ENCODE measurements at places on chromosomes 6 and 20. TPM values are rescaled to one million over a fixed set of nuclear protein-coding genes. Genes with fewer than 3 reads are reported as not detected.

Gene EDEM2
- total RNA-seq: 10.8 TPM

Gene SEMG1
- not detected for total RNA-seq

Gene DTD1
- total RNA-seq: 90.2 TPM

Gene DNAJC5
- 57.9 TPM for total RNA-seq

Gene LY6G6C
- 1.8 TPM for total RNA-seq

Gene NKX2-2
- total RNA-seq: 1.2 TPM

Gene HIVEP1
- total RNA-seq: 37.1 TPM

Gene KCNS1
- total RNA-seq: not detected

Gene HTR1E
- total RNA-seq: 0.34 TPM

Gene MBOAT1
- not detected for total RNA-seq

Gene SS18L1
- total RNA-seq: 50.4 TPM

Gene BPIFA1
- not detected for total RNA-seq

Gene BNIP5
- not detected for total RNA-seq

Gene DEFB129
- total RNA-seq: not detected

Gene MEI4
- total RNA-seq: 0.86 TPM

Gene UCKL1
- 130 TPM for total RNA-seq

Gene ZSCAN9
- 54.0 TPM for total RNA-seq

Gene SLC22A7
- 0.34 TPM for total RNA-seq

Gene TDP2
- 56.9 TPM for total RNA-seq

Gene EPPIN
- not detected for total RNA-seq

Gene CTCFL
- total RNA-seq: not detected

Gene NINL
- 86.8 TPM for total RNA-seq

Gene CEP85L
- 51.5 TPM for total RNA-seq

Gene CLDN20
- total RNA-seq: not detected

Gene CLPSL1
- total RNA-seq: not detected

Gene R3HDML
- not detected for total RNA-seq

Gene GRM4
- 119 TPM for total RNA-seq

Gene EYA2
- total RNA-seq: 94.1 TPM

Gene CST7
- total RNA-seq: not detected

Gene PXMP4
- 9.4 TPM for total RNA-seq

Gene HS3ST5
- 17.4 TPM for total RNA-seq

Gene SAMD10
- 3.1 TPM for total RNA-seq

Gene AVP
- total RNA-seq: not detected

Gene ENPP5
- total RNA-seq: 1.2 TPM

Gene DEF6
- total RNA-seq: 1.8 TPM

Gene PLCB4
- total RNA-seq: 28.9 TPM

Gene PANK2
- 60.3 TPM for total RNA-seq

Gene FOXS1
- not detected for total RNA-seq

Gene DDX43
- total RNA-seq: not detected

Gene SHLD1
- 4.0 TPM for total RNA-seq

Gene THBS2
- 3.1 TPM for total RNA-seq

Gene PREX1
- 235 TPM for total RNA-seq

Gene TGM3
- total RNA-seq: not detected

Gene RFX6
- total RNA-seq: not detected

Gene HLA-DQA1
- not detected for total RNA-seq
